Prostate gland (tissue), 2 donors: ENCODE measurements at places on chromosomes 11 and 22.

DNA sequence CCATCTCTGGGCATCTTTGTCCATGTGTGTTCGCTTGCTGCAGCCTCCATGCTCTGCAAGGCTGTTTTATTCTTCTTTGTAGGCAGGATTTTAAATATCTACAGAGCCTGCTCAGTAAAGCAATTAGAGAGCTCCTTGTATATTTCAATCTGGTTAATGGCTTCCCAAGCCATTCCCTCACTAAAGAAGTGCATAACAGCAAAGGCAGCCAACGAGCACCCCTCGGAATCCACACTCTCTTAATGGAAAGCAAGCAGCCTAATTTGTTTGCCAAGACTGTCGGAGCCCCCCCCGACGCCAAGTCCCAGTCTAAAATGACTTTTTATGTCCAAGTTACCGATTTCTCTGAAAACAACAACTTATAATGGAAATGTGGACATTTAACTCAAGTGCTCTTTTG lies 123.6 kb downstream of the ARL14EP start:
- no peaks in the 10 kb centered on the region for H3K4me1 ChIP-seq
- no peak overlapping the region for H3K27ac ChIP-seq

DNA sequence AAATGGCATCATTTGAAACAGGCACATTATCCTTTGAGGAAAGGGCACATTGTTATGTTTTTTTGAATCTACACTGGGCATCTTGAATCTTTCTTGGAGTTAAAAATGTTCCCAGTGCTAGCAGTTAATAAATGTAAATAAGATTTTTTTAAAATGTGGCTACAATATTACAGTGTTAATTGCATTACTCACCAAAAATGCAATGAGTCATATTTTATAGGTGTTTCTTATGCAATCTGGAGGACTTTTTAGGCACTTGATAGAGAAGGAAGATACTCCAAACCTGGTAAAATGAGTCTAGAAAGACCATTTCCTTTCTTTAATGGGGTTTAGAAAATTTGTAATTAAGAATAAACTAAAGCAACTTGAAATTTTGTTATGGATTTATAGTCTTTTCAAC lies 238.0 kb downstream of the METTL15 start:
- H3K36me3 ChIP-seq, result no peaks in the 10 kb centered on the region
- H3K4me1 ChIP-seq, result no peaks in the 10 kb centered on the region
- H3K27ac ChIP-seq, result no peak overlapping the region
- DNase-seq, result no peak

DNA sequence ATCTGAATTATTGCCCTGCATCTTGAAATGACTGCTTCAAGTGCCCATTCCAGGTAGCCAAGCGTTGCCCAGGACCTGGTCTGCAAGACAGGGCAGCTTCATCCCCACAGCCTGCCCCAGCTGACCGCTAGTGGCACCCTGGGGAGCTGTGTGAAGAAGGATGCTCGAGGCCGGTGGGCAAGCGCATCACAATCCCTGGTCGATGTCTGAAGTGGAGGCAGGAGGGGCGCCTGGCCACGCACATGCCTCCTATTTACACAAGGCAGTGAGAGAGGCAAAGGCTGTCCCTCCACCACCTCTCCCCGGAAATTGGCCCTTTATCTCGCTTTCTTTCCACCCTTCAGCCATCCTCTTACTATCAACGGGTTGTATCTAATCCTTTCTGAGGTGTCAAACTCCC lies 28.1 kb upstream of the PHF21A start:
- no peak for DNase-seq
- no peaks in the 10 kb centered on the region for H3K36me3 ChIP-seq
- no peak overlapping the region for H3K27ac ChIP-seq
- H3K27me3 ChIP-seq, result no peaks in the 10 kb centered on the region
- H3K4me3 ChIP-seq, result no peak overlapping the region

- H3K4me1 ChIP-seq, result no peaks in the 10 kb centered on the region
- H3K4me3 ChIP-seq, result no peak overlapping the region
- peaks cover 5% of the 10 kb centered on the region for H3K27me3 ChIP-seq
These were observed 124.3 kb upstream of the ALX4 start for GRCh38 chr11:44434191-44434590.

DNA sequence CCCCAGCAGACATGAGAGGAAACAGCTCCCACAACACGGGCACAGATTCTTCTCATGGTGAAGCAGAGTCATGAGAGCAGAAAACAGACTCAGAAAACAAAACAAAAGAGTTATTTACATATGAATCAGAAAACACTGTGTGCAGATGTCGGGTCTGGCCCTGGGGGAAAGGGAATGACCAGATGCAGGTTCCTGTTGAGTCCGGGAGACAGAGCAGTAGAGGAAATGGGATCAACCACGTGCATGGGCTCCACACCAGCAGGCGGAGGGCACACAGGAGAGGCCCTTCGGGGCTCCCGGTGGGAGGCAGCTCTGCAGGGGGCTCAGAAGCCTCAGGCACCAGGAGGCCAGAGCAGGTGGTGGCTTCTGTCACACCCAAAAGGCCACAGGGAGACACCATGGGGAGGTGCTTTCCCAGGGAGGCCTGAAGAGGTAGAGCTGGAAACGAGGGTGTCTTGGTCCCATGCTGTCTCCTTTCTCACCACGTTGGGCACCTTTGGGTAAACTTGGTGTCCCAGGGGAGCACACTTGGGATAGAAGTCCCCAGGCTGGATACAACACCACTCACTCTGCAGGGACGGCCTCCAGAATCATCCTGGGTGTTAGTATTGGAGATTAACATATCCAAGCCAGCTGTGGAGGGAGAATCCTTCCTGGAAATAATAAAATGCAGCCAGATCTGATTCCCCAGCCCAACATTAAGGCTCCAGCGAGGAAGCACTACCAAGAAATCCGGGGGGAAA lies 764.7 kb downstream of the BRD1 start:
- H3K4me3 ChIP-seq, result no peak overlapping the region
- no peaks in the 10 kb centered on the region for H3K4me1 ChIP-seq
- H3K27me3 ChIP-seq, result peaks cover 3% of the 10 kb centered on the region
- H3K27ac ChIP-seq, result no peak overlapping the region
- no peak for DNase-seq

DNA sequence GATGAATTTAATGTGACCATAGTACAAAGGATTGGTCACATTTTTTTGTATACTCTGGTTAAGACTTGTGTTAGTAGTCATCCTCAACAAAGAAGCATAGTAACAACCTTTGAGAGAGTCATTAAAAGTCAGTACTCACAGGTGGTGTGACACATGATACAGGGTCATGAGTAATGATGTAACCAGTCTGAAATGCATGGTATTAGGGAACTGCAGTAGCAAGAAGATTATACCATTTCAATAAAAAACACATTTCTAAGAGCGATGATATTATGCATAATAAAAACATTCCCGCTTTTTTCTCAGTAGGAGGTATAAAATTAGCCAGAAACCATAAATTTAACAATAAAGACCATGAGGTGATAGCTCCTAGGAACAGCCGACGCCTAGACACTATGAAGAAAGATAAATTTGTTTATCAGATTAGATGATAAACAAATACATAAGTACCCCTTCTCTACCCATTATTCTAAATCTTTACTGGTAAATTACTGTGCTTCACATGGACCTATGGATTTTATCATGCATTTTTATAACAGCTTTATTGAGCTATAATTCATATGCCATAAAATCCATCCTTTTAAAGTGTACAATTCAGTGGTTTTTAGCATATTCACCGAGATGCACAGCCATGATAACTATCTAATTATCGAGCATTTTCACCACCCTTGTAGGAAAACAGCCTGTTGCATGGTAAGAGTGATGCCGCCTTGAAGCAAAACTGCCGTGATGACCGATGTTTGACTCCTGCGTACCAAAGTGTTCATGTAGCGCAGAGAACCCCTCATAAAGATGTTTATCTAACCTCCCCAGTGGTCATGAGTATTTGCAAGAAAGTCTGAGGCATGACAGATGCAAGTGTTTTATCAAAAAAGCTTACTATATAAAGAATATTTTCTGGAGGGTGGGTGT lies 41.8 kb downstream of the TMPRSS5 start:
- H3K27ac ChIP-seq, result no peak overlapping the region
- H3K4me3 ChIP-seq, result no peak overlapping the region
- no peak for DNase-seq
- H3K36me3 ChIP-seq, result no peaks in the 10 kb centered on the region
- no peaks in the 10 kb centered on the region for H3K27me3 ChIP-seq
- no peaks in the 10 kb centered on the region for H3K4me1 ChIP-seq

DNA sequence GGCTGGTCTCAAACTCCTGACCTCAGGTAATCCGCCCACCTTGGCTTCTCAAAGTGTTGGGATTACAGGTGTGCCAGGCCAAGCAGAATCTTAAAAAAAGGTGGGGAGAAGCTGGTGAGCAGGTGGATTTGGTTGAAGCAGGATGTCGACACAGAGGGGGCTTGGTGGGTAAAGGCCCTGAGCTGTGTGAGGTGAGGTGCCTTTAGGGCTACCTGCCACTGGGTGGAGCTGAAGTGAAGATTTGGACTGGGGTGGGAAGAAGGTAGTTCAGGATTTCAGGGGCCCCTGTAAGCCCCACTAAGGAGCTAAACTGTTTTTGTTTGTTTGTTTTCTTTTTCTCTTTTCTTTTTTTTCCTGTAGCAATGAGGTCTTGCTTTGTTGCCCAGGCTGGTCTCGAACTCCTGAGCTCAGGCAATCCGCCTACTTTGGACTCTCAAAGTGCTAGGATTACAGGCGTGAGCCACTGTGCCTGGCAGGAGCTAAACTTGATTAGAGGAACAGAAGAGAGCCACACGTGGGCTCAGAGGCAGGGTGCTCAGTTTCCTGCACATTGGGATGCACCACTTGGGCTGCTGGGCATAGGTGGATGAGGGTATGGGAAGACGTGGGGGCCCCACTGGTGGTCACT lies 6.0 kb downstream of the P2RX6 start:
- no peaks in the 10 kb centered on the region for H3K4me1 ChIP-seq
- H3K4me3 ChIP-seq, result no peak overlapping the region
- no peaks in the 10 kb centered on the region for H3K27me3 ChIP-seq

- H3K36me3 ChIP-seq, result no peaks in the 10 kb centered on the region
- H3K4me3 ChIP-seq, result no peak overlapping the region
- no peaks in the 10 kb centered on the region for H3K27me3 ChIP-seq
These were observed 734.7 kb downstream of the KCNA4 start for GRCh38 chr11:29282088-29282487.

GRCh38 chr11:2559527-2560311 lies 114.9 kb downstream of the KCNQ1 start:
- DNase-seq, result no peak
- no peak overlapping the region for H3K27ac ChIP-seq
- H3K4me1 ChIP-seq, result no peaks in the 10 kb centered on the region
- H3K36me3 ChIP-seq, result no peaks in the 10 kb centered on the region

DNA sequence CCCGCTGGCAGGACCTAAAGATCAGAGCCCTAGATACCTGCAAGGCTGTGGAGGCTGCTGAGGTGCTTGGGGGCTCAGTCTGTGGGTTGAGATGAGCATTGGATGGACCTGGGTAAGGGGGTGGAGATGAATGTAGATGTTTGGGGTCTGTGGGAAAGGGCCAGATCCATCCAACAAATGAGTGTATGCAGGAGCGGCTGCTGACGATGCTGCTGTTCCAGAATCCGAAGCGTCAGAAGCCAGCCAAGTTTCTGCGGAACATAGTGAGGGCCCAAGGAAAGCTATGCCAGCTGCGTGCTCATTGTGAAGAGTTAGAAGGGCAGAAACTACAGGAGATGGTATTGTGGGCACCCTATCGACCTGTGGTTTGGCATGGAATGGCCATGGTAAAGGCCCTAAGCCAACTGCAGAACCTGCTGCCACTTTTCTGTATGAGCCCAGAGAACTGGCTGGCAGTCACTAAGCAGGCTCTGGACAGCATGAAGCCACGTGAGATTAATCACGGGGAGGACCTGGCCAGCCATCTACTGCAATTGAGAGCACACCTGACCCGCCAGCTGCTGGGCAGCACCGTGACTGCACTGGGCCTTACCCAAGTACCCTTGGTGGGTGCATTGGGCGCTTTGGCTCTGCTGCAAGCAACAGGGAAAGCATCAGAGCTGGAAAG lies 36.6 kb downstream of the RRP8 start:
- DNase-seq, result no peak
- H3K36me3 ChIP-seq, result no peaks in the 10 kb centered on the region
- no peak overlapping the region for H3K4me3 ChIP-seq
- H3K27me3 ChIP-seq, result no peaks in the 10 kb centered on the region

DNA sequence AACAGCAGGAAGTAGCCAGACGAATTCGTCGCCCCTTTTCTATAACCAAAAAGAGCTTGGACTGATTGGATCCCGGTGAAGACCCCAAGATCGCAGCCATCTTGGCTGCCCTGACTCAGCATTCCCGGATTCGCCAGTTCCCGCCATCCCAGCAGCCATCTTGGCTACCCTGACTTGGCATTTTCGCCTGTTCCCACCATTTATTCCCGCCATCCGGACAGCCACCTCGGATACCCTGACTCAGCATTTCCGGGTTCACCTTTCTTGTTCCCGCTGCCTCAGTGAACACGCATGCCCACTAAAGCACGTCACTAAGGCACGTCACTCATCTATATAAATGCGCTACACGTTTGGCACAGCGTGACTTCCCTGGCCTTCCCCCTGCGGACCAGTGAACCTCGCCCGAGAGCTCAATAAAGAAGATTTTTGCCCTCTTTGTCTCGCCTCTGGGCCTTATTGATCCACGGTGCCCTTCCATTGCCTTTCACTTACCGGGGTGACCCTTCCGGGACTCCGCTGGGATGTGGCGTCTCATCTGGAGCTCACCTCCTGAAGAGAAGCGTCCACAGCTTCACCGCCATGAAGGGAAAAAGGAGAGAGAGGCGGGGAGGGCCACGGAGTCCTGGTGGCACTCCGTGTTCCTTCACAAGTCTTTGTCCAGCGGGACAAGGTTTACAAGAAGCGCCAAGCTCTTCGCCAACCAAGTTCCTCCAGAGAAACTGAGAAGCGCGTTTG lies 4.0 kb upstream of the OR56A3 start:
- no peaks in the 10 kb centered on the region for H3K36me3 ChIP-seq
- no peak overlapping the region for H3K4me3 ChIP-seq
- H3K27ac ChIP-seq, result no peak overlapping the region
- DNase-seq, result no peak
- no peaks in the 10 kb centered on the region for H3K27me3 ChIP-seq

- H3K27me3 ChIP-seq, result no peaks in the 10 kb centered on the region
- no peak overlapping the region for H3K4me3 ChIP-seq
- H3K27ac ChIP-seq, result peak overlapping the region; percentile 68
- no peak for DNase-seq
These were observed 58.4 kb downstream of the PPFIBP2 start for GRCh38 chr11:7572001-7572712.

DNA sequence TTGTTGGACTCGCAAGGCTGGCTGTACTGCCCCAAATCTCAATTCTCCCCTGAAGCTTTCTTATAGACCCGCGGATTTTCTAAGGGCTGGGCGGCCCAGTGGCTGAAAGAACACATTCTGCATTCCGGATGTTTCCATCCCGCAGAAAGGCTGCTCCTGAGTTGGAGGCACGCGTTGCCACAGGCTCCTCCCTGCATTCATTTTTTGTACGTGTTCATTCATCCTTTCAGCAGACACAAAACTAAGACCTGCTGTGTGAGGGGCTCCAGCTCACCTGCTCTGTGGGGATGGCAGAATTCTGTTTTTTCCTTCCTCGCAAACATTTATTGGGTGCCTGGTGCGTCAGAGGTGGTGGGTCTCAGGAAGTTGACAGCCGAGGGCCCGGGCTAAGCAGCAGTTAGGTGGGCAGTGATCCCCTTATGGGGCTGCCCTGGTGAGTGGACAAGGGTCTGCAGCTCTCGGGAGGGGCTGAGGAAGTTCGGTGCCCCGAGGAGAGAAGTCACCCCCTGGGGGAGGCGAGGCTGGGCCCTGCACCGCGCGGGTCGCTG lies 23.7 kb downstream of the SHANK3 start:
- peak overlapping the region; percentile 47 for H3K4me3 ChIP-seq
- H3K27me3 ChIP-seq, result no peaks in the 10 kb centered on the region
- DNase-seq, result no peak
- no peaks in the 10 kb centered on the region for H3K4me1 ChIP-seq
- H3K27ac ChIP-seq, result no peak overlapping the region
